Fibroblast of mammary gland (primary cell): ENCODE measurements at places on chromosomes 2 and 18.

- DNase-seq: peak; percentile 95
Measured at GRCh38 chr2:33426666-33427231, 49.7 kb upstream of the RASGRP3 start.

- DNase-seq: no peak
Measured at GRCh38 chr2:39232141-39232540, 11.6 kb downstream of the CDKL4 start.

GRCh38 chr2:223221139-223221835 lies 169.3 kb downstream of the KCNE4 start:
- no peak for DNase-seq

DNA sequence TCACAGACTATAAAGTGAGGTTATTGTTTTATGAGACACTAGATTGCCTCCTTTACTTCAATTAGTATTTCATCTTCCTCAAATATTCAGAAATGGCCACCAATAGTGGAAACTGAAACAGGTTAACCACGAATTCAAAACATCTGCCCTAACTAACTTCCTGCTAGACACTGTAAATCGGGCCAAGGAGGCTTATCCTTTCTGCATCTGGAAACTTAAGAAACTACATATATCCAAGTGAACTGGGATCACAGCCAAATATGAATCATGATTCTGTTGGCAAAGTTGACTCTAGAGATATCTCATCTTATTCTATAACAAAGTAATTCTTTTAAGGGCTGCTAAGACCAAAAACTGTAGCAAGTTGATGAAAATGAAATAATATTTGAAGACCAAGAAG lies 136.6 kb upstream of the ZC3H15 start:
- peak; percentile 92 for DNase-seq
